ENCODE measurements at places on chromosomes 2 and 18. TPM values are rescaled to one million over a fixed set of nuclear protein-coding genes. Genes with fewer than 3 reads are reported as not detected.

DNA sequence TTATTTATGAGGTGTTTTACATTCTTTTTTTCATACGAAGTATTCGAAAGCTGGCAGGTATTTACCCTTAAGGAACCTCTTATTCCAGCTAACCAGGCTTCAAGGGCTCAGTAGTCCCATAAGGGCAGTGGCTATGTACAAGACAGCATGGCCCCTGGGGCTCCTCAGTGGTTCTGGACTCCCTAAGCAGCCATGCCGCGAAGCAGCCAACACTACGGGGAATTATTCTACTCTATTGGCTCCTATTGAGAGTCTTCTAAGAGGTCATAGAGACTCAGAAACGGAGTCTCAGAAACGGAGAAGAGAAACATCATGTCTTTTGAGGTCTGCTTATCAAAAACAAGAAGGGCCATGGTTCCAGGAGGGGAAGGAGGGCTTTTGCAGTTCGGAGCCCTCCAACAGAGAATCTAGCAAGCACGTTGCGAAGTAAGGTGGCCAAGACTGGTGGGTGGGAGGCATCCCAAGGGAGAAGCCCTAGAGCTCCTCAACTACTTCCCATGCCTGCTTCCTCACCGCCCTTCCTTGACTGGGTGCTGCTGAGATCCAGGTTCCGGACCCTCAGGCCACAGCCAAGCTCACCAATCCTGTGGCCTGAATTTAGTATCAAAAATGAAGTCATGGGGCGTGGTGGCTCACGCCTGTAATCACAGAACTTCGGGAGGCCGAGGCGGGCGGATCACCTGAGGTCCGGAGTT lies 109.7 kb downstream of the INO80D start:
- no peak for DNase-seq

STK17B gene
- 43.1 TPM for total RNA-seq

LRRTM4 gene
- not detected for total RNA-seq

KANSL3 gene
- total RNA-seq: 28.2 TPM
